ENCODE measurements at places on chromosomes 3 and 15.
A peak's percentile ranks its signal among the peaks of the same experiment; 100 is the strongest.

GRCh38 chr3:32870373-32871095 lies 52.7 kb downstream of the TRIM71 start:
- no peak for DNase-seq

- no peak for DNase-seq
Observed at GRCh38 chr3:87414271-87414670, 137.9 kb upstream of the POU1F1 start.

DNA sequence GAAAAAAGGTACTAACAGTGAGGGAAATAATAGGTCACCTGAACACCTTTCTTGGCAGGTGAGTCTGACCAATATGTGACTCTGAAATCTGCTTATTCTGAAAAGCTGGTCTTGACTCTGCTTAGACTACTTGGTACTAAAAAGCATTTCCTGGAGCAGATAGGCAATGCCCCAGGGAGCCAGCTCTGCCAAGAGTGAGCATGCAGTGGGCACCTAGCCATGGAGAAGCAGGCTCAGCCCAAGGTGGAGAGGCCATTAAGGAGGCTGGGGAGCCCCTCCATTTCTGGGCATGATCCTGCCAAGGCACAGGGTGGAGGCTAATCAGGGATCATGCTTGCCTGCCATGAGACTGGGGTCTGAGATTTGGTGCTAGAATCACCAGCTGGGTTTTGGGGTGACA lies 1.6 kb upstream of the LTF start:
- DNase-seq = no peak

DNA sequence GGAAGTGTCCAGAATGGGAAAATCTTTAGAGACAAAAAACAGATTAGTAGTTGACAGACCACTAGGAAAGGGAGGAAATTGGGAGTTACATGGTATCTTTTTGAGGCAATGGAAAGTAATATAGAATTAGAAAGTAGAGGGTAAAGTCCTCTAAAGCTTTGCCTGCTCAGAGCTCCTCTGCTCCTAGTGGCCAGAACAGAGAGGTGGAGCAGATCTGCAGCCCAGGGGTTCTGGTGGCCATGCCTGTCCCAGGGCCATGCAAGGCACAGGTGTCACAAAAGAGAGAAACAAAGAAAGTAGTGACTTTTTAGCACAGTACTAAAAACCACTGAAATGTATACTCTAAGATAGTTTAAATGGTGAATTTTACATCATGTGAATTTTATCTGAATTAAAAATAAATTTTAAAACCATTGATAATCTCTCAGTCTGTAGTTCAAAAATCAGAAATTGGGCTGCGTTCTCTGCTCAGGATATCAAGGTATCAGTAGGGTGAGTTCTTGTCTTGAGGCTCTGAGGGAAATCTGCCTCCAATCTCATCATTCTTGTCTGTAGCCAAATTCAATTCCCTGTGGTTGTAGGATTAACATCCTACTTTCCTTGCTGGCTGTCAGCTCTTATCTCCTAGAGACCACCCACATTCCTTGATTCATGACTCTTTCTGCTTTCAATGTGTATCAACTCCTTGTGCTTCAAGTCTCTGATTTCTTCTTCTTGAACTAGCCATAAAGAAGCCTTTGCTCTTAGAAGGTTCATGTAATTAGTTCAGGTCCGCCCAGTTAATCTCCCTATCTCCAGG lies 23.6 kb downstream of the PYGO1 start:
- DNase-seq = no peak

- no peak for DNase-seq
Observed at GRCh38 chr15:28991236-28992171, 105.7 kb downstream of the APBA2 start.

DNA sequence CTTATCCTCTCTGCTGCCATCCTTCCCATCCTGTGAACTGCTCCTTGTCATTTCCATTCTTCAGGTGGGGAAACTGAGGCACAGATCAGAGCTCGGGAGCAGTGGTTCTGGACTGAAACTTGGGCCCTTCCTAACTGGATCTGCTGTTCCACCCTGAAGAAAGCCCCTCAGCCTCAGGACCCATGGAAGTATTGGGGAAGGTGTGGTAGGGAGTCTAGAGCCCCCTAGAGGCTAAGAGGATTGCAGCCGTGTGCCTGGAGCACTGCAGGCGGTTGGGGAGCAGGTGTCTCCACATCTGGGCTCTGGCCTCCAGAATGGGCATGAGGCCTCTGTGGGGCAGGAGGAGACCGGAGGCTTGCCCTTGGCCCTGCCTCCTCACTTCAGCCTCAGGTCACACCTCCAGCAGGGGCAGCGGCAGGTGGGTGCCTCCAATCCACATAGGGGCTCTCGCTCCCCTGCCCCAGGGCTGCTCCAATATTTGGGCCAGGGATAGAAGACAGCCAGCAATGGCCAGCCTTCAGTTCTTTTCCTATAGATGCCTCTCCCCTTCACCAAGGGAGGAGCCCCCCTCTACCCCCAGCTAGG lies 28.1 kb downstream of the DNAJB8 start:
- no peak for DNase-seq

DNA sequence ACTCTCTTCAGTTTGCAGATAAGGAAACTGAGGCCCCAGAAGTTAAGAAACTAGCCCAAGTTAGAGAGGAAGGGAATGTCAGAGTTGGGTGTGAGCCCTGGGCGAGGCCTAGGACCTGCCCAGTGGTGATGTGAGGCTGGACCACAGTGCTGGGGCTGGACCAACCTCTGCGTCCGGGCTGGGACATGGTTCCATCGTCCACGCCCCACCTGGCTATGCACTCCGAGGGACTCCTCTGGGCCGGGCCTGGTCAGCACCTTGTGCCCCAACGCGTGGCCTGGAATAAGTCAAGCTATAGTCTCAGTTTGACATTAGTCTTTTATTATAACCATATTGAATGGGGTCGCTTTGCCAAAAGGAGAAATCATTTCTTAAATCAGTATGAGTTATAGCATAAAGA lies 272.1 kb downstream of the PLCL2 start:
- no peak for DNase-seq

GRCh38 chr15:90336705-90337141 lies 15.4 kb upstream of the ZNF774 start:
- DNase-seq = no peak

DNA sequence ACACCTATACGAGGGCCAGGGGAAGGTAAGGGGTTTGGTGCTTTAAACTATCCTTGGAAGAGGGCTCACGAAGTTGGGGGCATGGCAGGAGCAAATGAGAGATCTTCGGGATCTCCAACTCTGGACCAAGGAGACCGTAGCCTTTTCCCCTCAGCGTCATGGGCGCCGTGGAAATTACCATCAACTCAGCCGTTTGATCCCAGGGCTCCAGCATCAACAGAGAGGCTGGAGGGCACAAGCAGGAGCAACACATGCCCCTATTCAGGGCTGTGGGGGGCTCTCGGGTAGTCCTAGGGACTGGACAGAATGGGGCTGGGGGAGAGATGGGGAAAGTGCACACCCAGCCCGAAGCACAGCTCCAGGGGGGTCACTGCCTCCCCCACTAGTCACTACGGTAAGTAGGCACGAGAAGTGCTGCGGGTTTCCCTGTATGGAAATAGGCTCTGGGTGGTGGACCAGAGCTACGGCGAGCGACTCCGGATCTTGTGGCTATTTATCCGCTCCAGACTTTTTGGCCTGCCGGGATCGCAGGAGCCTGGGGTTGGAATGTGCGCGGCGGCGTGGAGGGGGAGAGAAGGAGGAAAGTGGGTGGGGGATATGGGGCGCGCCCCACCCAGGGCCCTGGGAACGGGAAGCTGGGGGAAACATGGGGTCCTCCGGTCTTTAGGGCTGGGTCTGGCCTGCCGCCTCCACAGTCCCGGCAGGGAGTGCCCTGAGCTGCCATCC lies 539 bp upstream of the LAMB2 start:
- peak; percentile 70 for DNase-seq

DNA sequence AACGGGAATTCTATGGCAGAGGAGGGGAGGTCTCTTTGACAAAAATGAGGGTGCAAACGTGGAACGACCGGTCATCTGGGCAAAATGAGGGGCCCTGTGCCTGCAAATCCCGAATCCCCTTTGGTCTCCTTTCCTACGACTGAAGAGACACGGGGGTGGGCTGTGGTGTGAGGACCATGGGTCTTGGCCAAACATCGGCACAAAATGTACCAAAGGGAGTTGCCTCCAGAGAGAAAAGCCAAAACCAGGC lies 498 bp downstream of the ZNF280D start:
- no peak for DNase-seq

GRCh38 chr3:168080499-168081170 lies 15.1 kb downstream of the GOLIM4 start:
- no peak for DNase-seq

- no peak for DNase-seq
Observed at GRCh38 chr3:11564577-11565001, 79.1 kb downstream of the VGLL4 start.

DNA sequence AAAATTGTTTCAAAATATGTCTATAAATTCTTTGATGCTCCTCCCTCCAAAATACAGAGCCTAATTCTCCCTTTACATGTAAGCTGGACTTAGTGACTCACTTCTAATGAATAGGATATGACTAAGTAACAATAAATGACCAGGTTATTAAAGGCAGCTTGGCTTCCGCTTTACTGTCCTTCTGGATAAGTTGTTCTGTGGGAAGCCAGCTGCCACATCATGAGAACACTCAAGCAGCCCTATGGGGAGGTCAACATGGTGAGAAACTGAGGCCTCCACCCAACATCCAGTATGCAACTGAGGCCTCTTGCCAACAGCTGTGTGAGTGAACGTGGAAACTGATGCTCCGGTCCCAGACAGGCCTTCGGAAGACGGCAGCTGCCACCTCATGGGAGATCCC lies 247.3 kb upstream of the CHRM5 start:
- no peak for DNase-seq

- DNase-seq = no peak
Observed at GRCh38 chr3:23923786-23924185, 6.9 kb downstream of the RPL15 start.

GRCh38 chr3:41893977-41894376 lies 67.9 kb downstream of the ULK4 start:
- no peak for DNase-seq

GRCh38 chr15:60420203-60420716 lies 22.5 kb upstream of the ANXA2 start:
- no peak for DNase-seq

DNA sequence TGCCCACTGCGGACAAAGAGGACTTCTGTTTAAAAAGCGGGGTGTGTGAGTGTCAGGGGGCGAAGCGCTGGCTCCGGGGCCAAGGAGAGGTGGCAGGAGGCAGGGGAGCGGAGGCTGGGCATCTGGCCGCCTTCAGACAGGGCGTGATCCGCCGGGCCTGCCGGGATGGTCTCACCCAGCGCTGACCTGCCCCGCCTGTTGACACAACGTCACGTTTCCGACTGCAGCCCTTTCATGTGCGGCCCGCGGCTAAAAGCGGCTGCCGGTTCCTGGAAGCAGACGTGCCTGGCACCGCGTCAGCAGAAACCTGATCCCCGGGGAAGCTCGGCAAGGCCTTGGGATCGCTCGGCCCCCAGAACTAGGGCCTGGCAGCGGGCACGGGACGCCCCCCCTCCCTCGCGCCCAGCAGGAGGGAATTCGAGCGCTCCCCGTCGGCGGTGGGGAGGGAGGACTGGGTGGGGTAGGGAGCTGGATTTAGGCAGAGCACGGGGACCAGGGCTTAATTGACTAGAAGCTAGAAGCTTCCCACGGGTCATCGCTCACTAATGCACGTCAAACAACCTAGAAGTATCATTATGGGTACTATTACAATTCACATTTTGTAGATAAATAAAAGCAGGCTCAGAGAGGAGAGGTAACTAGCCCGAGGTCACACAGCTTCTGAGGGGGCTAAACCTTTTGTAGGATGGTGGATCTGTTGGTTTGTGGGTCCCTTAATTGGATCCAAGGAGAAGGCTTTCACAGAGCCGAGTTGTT lies 7.7 kb downstream of the BHLHE40 start:
- peak; percentile 81 for DNase-seq

GRCh38 chr3:53489386-53489785 lies 5.0 kb upstream of the CACNA1D start:
- no peak for DNase-seq

GRCh38 chr3:48400824-48401433 lies 28.9 kb downstream of the FBXW12 start:
- DNase-seq = no peak

GRCh38 chr3:190426806-190427507 lies 22.7 kb downstream of the TMEM207 start:
- no peak for DNase-seq

GRCh38 chr15:26867200-26868007 lies 542 bp downstream of the GABRA5 start:
- DNase-seq = peak; percentile 23

DNA sequence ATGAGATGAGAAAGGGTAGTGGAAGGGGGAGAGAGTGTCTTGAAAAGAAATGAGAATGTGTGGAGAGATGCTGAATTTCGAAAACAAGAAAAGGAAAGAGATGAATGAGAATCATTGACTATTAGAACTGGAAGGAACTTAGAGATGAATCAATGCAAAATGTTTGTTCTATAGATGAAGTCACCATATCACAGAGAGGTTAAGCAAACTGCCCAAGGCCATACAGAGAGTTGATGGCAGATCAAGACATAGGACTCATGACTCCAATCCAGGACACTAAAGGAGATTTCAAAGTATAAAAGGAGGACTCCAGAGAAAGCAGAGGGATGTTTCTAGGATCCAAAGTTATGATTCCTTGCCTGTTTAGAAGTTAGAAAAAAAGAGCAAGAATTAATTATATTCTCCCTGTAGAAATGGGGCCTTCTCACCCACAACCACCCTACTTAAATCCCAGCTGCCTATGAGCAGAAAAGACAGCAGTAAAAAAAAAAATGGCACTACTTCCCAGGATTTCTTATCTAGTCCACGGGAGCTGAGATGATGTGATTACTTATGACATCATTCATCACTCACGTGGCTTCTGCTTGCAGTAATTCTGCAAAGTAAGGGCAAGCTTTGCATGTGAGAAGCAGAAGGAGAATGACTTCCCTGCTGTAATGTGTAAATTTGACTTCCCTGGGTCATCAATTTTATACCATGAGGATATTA lies 210.8 kb upstream of the MRPL3 start:
- DNase-seq = no peak

- DNase-seq = no peak
Observed at GRCh38 chr3:196471551-196471950, 32.0 kb downstream of the RNF168 start.

GRCh38 chr3:190058521-190059241 lies 62.0 kb downstream of the P3H2 start:
- no peak for DNase-seq

DNA sequence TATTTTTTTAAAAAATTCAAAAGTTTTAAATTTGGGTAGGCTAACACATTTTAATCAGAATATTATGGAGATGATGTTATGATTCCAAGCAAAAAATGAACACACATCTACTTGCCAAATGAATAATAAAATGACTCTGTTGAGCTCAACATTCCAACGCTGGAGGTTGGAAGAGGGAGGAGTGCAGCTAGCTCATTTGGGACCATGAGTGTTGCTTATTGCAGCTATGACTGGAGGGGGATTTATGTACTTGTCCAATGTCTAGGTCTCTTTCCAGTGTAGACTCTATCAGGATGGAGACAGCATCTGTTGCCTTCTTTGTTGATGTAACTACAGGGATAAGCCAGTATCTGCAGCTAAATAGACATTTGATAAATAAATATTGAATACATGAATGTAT lies 310.6 kb downstream of the CACNA2D3 start:
- DNase-seq = no peak

Data from progenitor cell of endocrine pancreas (in vitro differentiated cells).